Glomerular endothelial cell (primary cell): ENCODE measurements at places on chromosomes 7 and 10. TPM values are rescaled to one million over a fixed set of nuclear protein-coding genes. Genes with fewer than 3 reads are reported as not detected.

MRM2 gene
- 13.1 and 20.9 TPM in 2 replicates for total RNA-seq

JCAD gene
- total RNA-seq, result 57.5 and 107 TPM in 2 replicates

SMKR1 gene
- 2.0 TPM in 1 of 2 replicates, not detected in the other for total RNA-seq

KCNMA1 gene
- total RNA-seq, result 6.7 and 11.4 TPM in 2 replicates

CFAP70 gene
- 0.39 and 0.41 TPM in 2 replicates for total RNA-seq

CPN1 gene
- total RNA-seq, result not detected in 2 replicates

ITIH5 gene
- total RNA-seq, result 0.05 and 0.35 TPM in 2 replicates
